CD4-positive, alpha-beta T cell (primary cell): ENCODE measurements at places on chromosomes 7 and 10. TPM values are rescaled to one million over a fixed set of nuclear protein-coding genes. Genes with fewer than 3 reads are reported as not detected.

GRCh38 chr10:103934308-103934707 lies 16.3 kb upstream of the STN1 start:
- no peak for DNase-seq
- H3K27ac ChIP-seq, result no peak overlapping the region
- no peak overlapping the region for H3K4me3 ChIP-seq
- H3K27me3 ChIP-seq, result no peaks in the 10 kb centered on the region

SLC18A3 gene
- total RNA-seq, result not detected

- H3K36me3 ChIP-seq, result no peaks in the 10 kb centered on the region
- H3K4me1 ChIP-seq, result peaks cover 7% of the 10 kb centered on the region
- peaks cover 44% of the 10 kb centered on the region for H3K27me3 ChIP-seq
- no peak for DNase-seq
- no peak overlapping the region for H3K27ac ChIP-seq
Measured at GRCh38 chr10:58517081-58517480, 4.4 kb downstream of the BICC1 start.

GRCh38 chr7:155869784-155870076 lies 57.5 kb upstream of the SHH start:
- H3K27me3 ChIP-seq, result peaks cover 4% of the 10 kb centered on the region
- no peak for DNase-seq
- no peaks in the 10 kb centered on the region for H3K36me3 ChIP-seq
- no peak overlapping the region for H3K27ac ChIP-seq
- no peak overlapping the region for H3K4me3 ChIP-seq
- H3K4me1 ChIP-seq, result no peaks in the 10 kb centered on the region

- H3K4me3 ChIP-seq, result no peak overlapping the region
- H3K27me3 ChIP-seq, result no peaks in the 10 kb centered on the region
- no peak overlapping the region for H3K27ac ChIP-seq
- no peak for DNase-seq
- no peaks in the 10 kb centered on the region for H3K36me3 ChIP-seq
Measured at GRCh38 chr7:88269586-88269985, 37.1 kb downstream of the STEAP4 start.

TAC1 gene
- not detected for total RNA-seq

GRCh38 chr7:18228686-18229085 lies 201.0 kb upstream of the PRPS1L1 start:
- no peaks in the 10 kb centered on the region for H3K36me3 ChIP-seq
- H3K4me1 ChIP-seq, result no peaks in the 10 kb centered on the region
- no peak overlapping the region for H3K27ac ChIP-seq
- no peak for DNase-seq
- no peak overlapping the region for H3K4me3 ChIP-seq
- H3K27me3 ChIP-seq, result no peaks in the 10 kb centered on the region

GRCh38 chr10:121134711-121135110 lies 283.5 kb downstream of the WDR11 start:
- H3K4me1 ChIP-seq, result no peaks in the 10 kb centered on the region
- DNase-seq, result no peak
- no peaks in the 10 kb centered on the region for H3K27me3 ChIP-seq
- no peak overlapping the region for H3K4me3 ChIP-seq

GRCh38 chr7:5596046-5596895 lies 172.6 kb upstream of the TNRC18 start:
- no peak overlapping the region for H3K27ac ChIP-seq
- peaks cover 49% of the 10 kb centered on the region for H3K4me1 ChIP-seq
- H3K27me3 ChIP-seq, result peaks cover 42% of the 10 kb centered on the region
- H3K36me3 ChIP-seq, result no peaks in the 10 kb centered on the region
